Activated CD4-positive, CD25-positive, alpha-beta regulatory T cell (primary cell): ENCODE measurements at places on chromosomes 3 and 15.

- no peak for DNase-seq
Measured at GRCh38 chr15:66224946-66225345, 28.6 kb downstream of the MEGF11 start.

DNA sequence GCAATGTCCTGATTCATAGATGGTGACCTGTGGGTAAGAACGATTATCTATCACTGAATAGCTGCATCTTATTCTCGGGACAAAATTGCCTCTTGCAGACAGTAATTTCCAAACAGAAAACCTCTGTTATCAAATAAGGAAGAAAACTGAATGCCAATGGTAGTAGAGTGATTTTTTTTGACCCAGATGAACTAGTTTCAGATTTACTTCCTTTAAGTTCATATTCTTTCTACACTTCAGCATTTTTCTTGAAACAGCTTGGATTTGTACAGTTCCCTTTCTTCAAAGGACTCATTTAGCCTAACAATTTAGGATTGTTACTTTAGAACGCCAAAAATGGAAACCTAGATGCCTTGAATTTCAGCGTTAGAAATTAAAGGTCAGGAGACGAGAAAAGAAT, 14.6 kb downstream of the ETV5 start:
- no peak for DNase-seq

- no peak for DNase-seq
Measured at GRCh38 chr3:13217736-13218540, 144.7 kb upstream of the IQSEC1 start.

- no peak for DNase-seq
Measured at GRCh38 chr3:188452158-188452772, 298.3 kb downstream of the LPP start.
